Progenitor cell of endocrine pancreas (in vitro differentiated cells): ENCODE measurements at places on chromosomes 7 and 10. TPM values are rescaled to one million over a fixed set of nuclear protein-coding genes. Genes with fewer than 3 reads are reported as not detected.

Gene CRHR2
- total RNA-seq = not detected in 2 replicates

Gene TMEM60
- 17.9 and 20.7 TPM in 2 replicates for total RNA-seq

Gene MACC1
- total RNA-seq = 16.1 and 21.3 TPM in 2 replicates

Gene ANKRD7
- not detected in 2 replicates for total RNA-seq

Gene PRKCQ
- 5.6 and 6.1 TPM in 2 replicates for total RNA-seq

Gene TAS2R41
- total RNA-seq = not detected in 2 replicates

Gene ZNF783
- 17.5 and 18.5 TPM in 2 replicates for total RNA-seq
